ENCODE measurements at places on chromosomes 5 and 9.

GRCh38 chr9:20023961-20024571, 235.2 kb upstream of the SLC24A2 start:
- DNase-seq: no peak

DNA sequence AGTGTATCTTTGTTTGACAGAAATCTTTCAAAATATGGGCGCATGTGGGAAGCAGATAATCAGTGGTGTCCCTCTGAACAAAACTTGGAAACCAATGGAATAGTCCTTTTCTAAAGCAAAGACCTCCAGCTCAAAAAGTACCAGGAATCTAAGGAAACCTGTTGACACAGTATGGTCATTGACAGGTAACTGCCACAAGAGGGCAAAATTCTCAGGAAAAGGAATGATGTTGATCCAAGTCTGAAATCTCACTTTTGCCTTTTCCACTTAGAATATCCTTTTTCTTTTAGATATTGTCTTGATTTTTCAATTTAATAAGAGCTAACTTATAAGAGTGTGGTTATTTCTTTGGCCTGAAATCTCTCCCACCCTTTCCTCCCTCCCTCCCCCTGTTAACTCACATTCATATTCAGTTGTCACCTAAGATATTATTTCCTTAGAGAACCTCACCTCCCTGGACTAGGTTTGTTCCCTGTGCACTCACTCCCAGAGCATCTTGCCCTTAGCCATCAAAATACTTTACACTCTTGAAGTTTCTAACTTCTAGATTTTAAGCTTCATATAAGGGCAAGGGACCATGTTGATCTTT, 59.0 kb upstream of the BARX1 start:
- DNase-seq: no peak

GRCh38 chr5:36665628-36666027, 59.2 kb downstream of the SLC1A3 start:
- DNase-seq: no peak

DNA sequence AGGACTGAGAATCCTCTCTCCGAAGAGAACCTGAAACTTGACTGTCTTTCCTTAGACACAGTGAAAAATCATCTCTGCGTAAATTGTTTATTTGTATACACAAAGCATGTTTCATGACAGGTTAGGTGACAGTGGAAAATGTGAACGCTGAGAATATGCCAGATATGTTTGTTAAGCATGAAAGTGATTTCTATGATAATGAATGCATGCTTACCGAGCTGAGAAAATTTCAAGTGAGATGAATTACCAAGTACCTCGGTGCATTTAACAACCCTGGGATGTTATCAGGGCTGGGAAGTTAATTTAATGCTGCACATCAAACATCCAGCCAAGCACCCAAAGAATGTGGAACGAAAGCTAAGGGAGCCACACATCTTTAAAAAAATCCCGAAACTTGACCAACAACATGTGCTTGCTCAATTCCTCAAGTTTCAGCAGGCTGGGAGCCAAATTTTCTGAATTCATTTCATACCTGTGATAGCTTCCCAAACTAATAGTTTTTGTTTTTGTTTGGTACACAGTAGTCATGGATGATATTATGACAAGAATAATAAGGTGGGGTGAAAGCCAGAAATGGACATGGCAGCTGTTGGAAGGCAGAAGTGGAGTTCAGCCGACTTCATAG, 336.9 kb downstream of the ARHGEF28 start:
- DNase-seq: no peak

DNA sequence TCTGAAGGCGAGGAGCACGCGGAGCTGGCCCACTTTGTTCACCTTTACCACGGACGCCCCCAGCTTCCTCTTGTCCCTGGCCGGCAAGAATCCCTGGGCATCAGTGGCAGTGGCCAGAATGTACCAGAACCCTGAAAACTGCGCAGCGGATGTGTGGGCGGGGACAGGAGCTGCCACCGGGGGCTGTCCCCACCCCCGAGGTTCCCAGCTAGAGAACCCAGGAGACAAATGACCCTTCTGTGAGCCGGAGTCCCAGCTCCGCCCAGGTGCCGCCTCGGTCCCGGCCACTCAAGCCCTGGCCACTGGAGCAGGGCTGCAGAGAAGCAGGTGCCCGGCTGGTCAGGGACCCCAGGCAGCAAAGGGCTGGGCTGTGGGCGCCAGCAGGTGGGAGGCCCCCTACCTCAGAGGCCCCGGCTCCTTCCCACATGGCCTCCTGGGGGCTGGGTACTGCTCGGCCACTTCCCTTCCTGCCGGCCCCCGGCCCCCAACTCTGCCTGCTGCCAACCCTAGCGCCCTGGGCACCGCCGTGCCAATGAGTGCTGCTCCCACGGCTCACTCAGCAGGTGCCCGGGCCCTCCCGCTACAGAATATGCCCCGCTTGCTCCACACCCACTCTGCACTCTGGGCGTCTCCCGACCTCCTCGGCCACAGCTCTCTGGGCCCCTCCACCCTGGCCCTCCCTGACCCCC, 713 bp downstream of the LCN10 start:
- DNase-seq: peak; percentile 46

DNA sequence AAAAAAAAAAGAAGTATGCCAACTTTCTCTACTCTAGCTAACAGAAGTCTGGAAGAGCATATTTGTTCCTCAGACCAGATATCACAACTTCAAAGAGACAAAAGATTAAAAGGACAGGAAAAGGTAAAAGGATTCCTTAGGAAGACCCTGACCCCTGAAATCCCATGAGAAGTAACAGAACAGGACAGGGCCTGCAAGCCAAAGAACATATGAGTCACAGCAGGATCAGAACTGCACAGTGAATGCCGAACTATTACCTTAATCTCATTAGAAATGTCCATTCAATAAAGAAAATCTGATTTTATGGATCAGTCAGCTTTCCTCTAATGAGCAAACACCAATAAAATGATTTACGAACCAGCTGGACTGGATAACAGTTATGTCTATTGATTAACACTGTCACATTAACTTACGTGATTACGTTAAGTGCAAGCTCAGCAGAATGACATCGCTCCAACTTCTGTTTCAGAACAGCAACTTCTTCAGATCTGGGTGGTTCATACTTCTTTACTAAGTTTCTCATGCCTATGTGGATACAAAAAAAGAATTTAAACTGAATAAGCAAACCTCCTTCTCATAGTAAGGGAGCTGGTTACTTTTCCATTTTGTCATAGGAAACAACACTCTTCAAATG, 13.6 kb downstream of the CCNH start:
- no peak for DNase-seq

- DNase-seq: no peak
Measured at GRCh38 chr5:88691945-88692868, 190.8 kb downstream of the MEF2C start.

DNA sequence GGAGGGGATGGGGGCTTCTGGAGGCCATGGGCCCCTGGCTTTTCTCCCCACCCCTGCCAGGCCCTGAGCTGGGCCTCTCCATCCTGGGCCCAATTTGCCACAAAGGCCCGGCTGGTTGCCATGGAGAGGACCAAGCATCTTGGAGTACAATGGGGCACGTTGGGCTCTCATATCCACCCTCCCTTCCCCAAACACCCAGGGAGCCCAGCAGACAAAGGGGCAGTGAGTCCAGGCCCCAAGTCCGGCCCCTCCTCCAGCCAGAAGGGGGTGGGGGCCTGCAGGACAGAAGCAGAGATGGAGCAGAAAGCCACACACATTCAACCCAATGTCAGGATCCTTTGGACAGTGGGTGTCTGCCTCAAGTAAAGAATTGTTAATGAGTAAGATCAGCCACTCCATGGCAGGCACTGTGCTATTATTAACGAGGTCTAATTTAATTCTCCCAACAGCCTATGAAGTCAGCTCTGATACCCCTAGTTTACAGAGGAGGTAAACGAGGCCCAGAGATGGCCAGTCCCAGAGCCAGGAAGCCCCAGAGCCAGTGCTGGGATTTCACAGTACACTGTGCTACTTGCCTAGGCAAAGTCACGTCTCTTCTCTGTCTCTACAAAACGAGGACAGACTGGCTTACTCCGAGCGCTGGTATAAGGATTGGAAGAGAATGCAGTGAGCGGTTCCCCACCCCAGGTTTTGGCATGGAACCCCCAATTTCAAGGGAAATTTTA, 2.3 kb downstream of the CRB2 start:
- DNase-seq: no peak

DNA sequence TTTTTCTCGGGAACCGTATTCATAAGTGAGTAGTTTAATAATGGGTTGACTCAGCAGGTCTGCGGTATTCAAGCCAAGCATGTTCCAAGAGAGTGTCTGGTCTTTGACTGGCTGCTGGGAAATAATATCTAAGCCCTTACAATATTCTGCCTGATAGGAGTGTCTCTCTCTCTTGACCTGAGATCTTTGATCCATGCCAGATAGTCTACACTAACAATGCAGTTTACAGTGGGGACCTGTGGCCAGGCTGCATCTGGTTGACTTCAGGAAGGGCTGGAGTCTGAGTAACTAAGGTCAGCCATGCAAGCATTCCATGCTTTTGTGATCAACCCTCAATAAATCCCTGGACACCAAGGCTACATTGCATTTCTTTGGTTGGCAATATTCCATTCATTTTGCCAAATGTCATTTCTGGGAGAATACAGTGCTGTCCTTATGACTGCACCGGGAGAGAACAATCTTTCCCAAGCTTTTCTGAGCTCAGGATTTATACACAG, 195.5 kb downstream of the SEMA5A start:
- no peak for DNase-seq

- no peak for DNase-seq
Measured at GRCh38 chr5:146013761-146014160, 77.4 kb downstream of the SH3RF2 start.

Measured in stimulated activated CD4-positive, alpha-beta T cell treated with anti-CD3 and anti-CD28 coated beads, Interleukin-4, amount 100 ng/mL, for 1 hour (primary cell).